Heart left ventricle (tissue), 16 donors: ENCODE measurements at places on chromosomes 7 and 10. TPM values are rescaled to one million over a fixed set of nuclear protein-coding genes. Genes with fewer than 3 reads are reported as not detected.

Gene CPN1
- not detected for polyA plus RNA-seq

Gene PLAC9
- 45.8 TPM for polyA plus RNA-seq

Gene TMEM176B
- 18.9 TPM for polyA plus RNA-seq

Gene GTF2IRD1
- polyA plus RNA-seq: 16.4 TPM

Gene SCRN1
- 2.7 TPM for polyA plus RNA-seq

Gene PTPN20
- polyA plus RNA-seq: 6.6 TPM

Gene GIMAP6
- 13.8 TPM for polyA plus RNA-seq

Gene CYTH3
- polyA plus RNA-seq: 11.1 TPM

Gene ACTL6B
- polyA plus RNA-seq: not detected

Gene EGR2
- polyA plus RNA-seq: 1.4 TPM

Gene VSIR
- 56.7 TPM for polyA plus RNA-seq

Gene CCDC172
- polyA plus RNA-seq: not detected

Gene TUBAL3
- 0.27 TPM for polyA plus RNA-seq

Gene AS3MT
- polyA plus RNA-seq: 5.2 TPM

Gene CFAP70
- polyA plus RNA-seq: 0.22 TPM

Gene ATG9B
- 0.38 TPM for polyA plus RNA-seq

Gene DDC
- not detected for polyA plus RNA-seq

Gene CRYGN
- polyA plus RNA-seq: not detected

Gene DGKI
- 0.36 TPM for polyA plus RNA-seq

Gene CHST3
- 30.4 TPM for polyA plus RNA-seq

Gene RPP38
- polyA plus RNA-seq: 15.5 TPM

Gene OR2A42
- not detected for polyA plus RNA-seq

Gene C10orf105
- polyA plus RNA-seq: 0.08 TPM

Gene RAPGEF5
- polyA plus RNA-seq: 3.9 TPM

Gene ELFN1
- 5.9 TPM for polyA plus RNA-seq

Gene MCM10
- polyA plus RNA-seq: 0.11 TPM

Gene GRB10
- 14.7 TPM for polyA plus RNA-seq

Gene PAPOLB
- 0.11 TPM for polyA plus RNA-seq

Gene TLX1
- polyA plus RNA-seq: 0.15 TPM

Gene FGFBP3
- 0.18 TPM for polyA plus RNA-seq

Gene GIMAP2
- 6.6 TPM for polyA plus RNA-seq

Gene NHLRC2
- polyA plus RNA-seq: 16.9 TPM

Gene LRRC4
- 2.2 TPM for polyA plus RNA-seq

Gene RRP12
- 32.7 TPM for polyA plus RNA-seq

Gene SHTN1
- 1.3 TPM for polyA plus RNA-seq

Gene TSPAN33
- polyA plus RNA-seq: 5.6 TPM

Gene SPRN
- polyA plus RNA-seq: 0.11 TPM

Gene GIMAP5
- polyA plus RNA-seq: 22.2 TPM

Gene MMP21
- polyA plus RNA-seq: not detected

Gene CDK14
- 2.9 TPM for polyA plus RNA-seq

Gene ZNF853
- 3.1 TPM for polyA plus RNA-seq

Gene CTTNBP2
- polyA plus RNA-seq: 0.55 TPM

Gene GNAT3
- not detected for polyA plus RNA-seq

Gene NAT16
- polyA plus RNA-seq: not detected

Gene CH25H
- polyA plus RNA-seq: 0.24 TPM

Gene TSPAN15
- polyA plus RNA-seq: 10.5 TPM

Gene PARD3
- polyA plus RNA-seq: 38.4 TPM

Gene PRKCQ
- 0.04 TPM for polyA plus RNA-seq

Gene SP8
- not detected for polyA plus RNA-seq

Gene HMX2
- not detected for polyA plus RNA-seq

Gene MAP3K8
- polyA plus RNA-seq: 3.6 TPM

Gene SAP25
- polyA plus RNA-seq: 0.65 TPM

Gene PRF1
- 1.0 TPM for polyA plus RNA-seq

Gene SPDYE2B
- polyA plus RNA-seq: not detected

Gene MRLN
- not detected for polyA plus RNA-seq

Gene SPDYE1
- not detected for polyA plus RNA-seq

Gene HOXA4
- polyA plus RNA-seq: 0.50 TPM
